RWPE1 (cell line): ENCODE measurements at places on chromosomes 7 and 10.

GRCh38 chr7:104981672-104982037 lies 32.4 kb upstream of the KMT2E start:
- no peak for DNase-seq

DNA sequence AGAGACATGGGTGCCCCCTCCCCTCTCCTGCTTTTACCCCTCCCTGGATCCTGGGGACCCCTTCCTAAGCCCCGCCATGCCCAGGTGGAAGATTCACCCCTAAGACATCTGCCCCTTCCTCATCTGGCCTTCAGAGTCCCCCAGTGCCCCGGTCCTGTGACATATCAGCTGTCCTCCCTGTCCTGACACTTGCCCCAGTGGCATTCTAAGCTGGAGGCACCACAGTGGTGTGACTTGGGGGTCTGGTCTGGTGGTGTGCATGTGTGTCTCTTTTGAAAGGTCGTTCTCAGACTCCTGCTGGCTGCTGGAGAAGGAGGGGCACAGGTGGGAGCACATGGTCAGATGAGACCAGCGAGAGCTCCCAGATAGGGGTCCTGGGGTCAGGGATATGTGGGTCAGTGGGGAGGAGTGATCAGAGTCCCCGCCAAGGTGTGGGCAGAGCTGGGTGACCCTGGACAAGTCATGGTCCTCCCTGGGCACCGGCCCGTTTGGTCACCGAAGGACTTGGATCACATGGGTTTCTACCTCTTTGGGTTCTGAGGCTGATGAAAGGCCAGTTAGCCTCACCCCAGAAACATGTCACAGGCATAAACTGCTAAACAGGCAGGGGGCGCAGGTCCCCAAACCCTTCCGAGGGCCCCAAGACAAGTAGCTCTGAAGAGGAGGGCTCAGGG lies 645 bp upstream of the TFR2 start:
- no peak for DNase-seq

DNA sequence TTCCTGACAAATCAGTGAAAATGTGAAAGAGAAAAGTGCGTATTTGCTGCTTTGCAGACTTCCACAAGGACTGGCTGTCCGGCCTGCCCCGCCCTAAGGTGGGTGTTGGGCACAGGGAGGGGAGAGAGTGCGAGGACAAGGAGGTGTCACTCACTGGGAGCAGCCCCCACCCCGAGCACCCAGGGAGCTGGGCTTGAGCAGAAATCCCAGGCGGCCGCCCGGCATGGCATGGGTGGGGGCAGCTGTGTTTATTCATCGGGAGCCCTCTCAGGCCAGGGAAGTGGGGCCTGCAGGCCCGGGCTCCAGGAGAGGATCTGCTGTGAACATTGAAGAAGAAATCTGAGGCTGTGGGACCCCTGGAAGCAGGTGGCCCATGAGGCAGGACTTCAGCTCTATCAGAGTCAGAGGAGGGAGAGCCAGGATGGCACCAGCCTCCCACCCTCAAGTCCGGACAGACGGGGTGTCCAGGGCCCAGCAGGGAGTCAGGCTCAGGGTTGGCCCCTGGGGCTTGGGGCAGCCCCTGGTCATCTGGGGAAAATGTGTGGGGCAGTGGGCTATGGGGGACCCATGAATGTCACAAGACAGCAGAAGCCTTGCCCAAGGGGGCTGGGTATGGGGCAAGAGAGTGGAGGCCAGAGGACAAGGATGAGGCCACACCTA lies 164.4 kb upstream of the PPP2R2D start:
- no peak for DNase-seq

DNA sequence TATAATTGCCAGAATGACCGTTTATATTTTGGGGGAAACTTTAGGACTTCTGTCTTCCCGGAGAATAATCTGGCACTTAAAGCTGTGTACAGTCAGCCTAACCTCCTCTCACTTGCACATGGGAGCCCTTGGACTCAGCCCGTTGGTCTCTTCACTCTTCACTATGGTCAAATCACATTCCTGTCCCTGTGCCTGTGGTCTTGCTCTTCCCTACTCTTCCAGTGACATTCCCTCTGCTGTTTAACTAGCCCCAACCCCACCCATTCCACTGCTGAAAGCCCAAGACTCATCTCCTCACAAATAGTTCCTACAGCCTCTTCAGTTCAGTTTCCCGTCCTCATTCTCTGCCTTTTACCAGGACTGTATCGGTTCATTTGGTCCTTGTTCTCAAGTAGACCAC lies 135.0 kb downstream of the DYNC1I1 start:
- no peak for DNase-seq

GRCh38 chr10:18158773-18159265 lies 18.6 kb downstream of the CACNB2 start:
- no peak for DNase-seq

DNA sequence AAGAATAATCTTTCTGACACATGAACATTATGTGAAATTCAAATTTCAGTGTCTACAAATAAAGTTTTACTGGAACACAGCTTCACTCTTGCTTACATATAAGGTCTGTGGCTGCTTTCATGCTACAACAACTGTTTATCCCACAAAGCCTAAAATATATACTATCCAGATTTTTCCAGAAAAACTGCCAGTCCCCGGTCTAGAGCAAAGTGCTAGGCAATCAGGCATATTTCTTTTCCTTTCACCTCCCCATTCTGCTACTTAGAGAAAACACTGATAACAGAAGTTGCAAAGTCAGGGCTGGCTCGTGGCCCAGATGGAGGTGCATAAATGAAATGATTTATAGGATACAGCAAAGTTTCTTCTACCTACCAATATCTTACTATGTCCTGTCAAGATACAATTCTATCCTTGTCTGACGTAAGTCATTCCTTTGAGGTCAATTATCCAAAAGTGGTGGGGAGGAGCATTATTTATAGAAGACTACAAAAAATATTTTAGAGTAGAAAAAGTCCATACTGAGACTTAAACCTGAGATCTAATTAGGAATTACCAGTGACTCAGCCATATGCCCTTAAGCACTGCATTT lies 384.1 kb downstream of the NXPH1 start:
- DNase-seq, result no peak

DNA sequence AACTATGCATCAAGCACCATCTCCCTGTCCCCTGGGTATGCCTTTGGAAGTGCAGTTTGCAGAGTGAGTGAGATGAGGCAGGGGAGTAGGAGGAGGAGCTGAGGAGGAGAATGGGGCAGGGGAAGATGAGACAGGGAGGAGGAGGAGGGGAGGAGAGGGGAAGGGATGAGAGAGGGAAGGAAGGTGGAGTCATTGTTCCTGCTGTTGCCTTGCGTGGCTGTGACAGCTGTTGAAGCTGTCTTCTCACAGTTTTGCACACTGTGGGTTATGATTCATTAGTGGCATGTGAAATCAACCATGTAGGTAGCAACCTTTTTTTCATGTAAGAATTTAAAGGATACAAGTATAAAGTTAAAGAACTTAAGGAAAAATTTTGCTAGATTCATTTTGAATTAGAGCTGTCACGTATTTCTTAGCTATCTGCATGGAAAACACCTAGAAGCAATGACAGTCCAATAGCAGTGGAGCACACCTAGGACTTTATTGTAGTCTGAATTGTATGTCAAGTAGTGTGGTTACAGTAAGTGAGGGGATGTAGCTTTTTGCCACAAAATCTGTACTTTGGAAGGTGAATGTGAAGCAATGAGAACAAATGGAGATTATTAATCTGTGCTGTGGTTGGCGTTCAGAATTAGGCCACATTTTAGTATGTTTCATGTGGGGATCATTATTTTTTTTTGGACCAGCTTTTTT lies 21.7 kb downstream of the CCM2 start:
- no peak for DNase-seq

- peak; percentile 4 for DNase-seq
Measured at GRCh38 chr10:17872191-17873091, 63.3 kb downstream of the MRC1 start.

DNA sequence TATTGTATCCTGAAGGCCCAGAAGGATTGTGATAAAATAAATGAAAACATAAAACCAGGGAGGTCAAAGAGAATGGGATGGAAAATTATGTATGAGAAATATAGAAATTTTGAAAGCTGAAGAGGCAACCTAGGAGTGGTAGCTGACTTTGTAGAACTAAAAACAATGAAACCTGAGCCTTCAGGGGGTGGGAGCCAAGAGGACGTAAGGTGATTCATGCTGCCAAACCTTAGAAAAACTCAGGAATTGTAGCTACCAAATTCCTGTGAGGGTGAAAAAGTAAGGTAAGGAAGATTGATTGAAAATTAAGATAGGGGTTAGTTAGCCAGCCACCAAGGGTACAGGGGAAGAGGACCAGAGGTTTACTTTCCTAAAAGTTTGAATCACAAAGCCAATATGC lies 213.2 kb downstream of the KCND2 start:
- DNase-seq, result no peak

DNA sequence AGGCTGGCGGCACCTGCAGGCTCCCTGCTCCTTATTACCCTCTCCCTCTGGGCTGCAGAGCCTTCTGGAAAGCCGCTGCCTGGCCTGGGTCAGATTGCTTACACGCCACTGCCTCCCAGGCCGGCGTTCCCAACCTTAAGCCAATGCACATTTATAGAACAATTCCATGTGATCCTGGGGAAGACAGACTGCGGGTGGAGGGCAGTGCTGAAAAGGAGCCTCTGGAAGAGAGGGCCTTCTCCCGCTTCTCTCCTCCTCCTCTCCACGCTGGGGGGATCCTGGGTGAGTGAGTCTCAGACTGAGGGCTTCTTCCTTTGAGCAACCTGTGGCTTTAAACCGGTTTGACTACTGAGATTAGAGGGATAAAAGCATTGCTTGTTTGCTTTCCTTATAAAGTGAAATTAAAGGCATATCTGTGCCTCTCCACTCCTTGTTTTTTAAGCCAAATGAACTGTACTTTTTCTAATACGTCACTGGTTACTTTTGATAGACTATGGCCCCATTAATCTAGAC lies 5.5 kb downstream of the TACC2 start:
- DNase-seq, result no peak

- DNase-seq, result no peak
Measured at GRCh38 chr7:21076574-21076973, 289.9 kb upstream of the SP8 start.

GRCh38 chr10:98212196-98212595 lies 55.8 kb downstream of the LOXL4 start:
- peak; percentile 62 for DNase-seq
